A549 (cell line): ENCODE measurements at places on chromosomes 12 and 14. TPM values are rescaled to one million over a fixed set of nuclear protein-coding genes. Genes with fewer than 3 reads are reported as not detected.

DNA sequence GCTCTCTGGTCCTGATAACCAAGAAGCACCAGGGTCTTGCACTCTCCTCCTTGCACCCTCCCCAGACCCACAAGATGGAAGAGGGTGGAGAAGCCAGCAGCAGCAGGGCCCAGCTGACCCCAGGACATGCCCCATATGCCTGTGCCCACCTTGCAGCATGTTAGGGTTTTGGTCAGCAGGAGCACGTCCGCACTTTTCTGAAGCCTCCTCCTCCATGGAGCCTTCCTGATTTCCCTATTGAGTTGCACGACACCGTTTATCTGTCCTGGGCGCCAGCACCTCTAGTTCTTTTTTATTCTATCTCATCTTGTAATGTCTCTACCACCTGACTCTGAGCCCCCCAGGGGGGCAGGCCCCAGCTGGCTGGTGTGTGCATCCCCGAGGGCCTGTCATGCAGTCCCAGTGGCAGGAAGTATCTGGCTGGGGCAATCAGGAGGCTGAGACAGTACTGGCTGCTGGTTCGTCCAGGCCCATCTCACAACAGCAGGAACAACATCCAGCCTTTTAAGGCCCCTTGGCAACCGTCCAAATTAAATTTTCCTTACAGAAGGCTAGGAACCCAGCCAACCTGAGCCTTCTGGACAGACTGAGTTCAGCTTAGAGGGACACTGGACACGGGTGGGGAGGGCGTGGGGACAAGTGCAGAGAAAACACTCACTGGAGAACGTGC is 39.6 kb downstream of the CCDC85C start:
- no peak for DNase-seq

GRCh38 chr12:49091056-49091835 is 3.4 kb downstream of the DHH start:
- no peak for DNase-seq

ARL1 gene
- 70.3 to 76.8 TPM (median 70.8 TPM) in 3 replicates for polyA plus RNA-seq

DNA sequence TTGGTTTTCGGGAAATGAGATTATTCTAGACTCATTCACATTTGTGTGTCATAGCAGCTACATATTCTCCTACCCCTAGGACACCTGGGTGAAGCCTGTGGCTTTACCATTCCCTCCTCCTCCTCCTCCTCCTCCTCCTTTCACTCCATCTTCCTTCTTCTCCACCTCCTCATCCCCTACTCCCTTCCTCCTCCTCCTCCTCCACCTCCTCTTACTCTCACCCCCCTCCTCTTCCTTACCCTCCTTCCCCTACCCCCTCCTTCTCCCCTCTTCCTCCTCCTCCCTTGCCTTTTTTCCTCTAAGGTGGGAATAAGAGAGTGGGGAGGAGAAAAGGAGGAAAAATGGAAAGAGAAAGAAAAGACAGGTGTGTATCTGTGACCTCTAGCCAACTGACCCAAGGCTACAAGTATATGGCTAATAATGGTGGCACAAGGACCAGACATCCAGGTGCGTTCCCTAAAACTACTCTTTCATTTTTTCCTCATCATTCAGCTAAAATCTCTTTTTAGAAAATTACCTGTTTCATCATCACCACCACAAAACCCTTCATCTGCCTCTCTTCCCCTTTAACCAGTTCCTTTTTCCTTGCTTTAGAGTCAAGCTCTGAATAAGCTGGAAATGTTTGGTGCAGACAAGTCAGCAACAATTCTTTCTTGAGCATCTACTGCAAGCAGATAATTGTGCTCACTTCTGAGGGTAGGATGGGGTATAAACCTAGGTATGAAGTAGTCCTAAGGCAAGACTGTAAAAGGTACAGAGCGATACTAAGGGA is 149.8 kb upstream of the FOXN3 start:
- DNase-seq: no peak

RILPL1 gene
- 7.0 to 8.7 TPM (median 8.0 TPM) in 3 replicates for polyA plus RNA-seq

- no peak for DNase-seq
These were observed 23.4 kb downstream of the CACNA1C start for GRCh38 chr12:2076196-2076570.

- DNase-seq: no peak
These were observed 17.6 kb downstream of the PHLDA1 start for GRCh38 chr12:76014007-76014406.

GRCh38 chr12:13099066-13099843 is 4.2 kb downstream of the GSG1 start:
- DNase-seq: no peak

SOX5 gene
- polyA plus RNA-seq: not detected in 3 replicates

GRCh38 chr12:61254225-61254624 is 1006.0 kb upstream of the USP15 start:
- no peak for DNase-seq

DEPDC4 gene
- polyA plus RNA-seq: 2.1 to 2.8 TPM (median 2.3 TPM) in 3 replicates

NRL gene
- 0.84 to 0.93 TPM (median 0.88 TPM) in 3 replicates for polyA plus RNA-seq

DNA sequence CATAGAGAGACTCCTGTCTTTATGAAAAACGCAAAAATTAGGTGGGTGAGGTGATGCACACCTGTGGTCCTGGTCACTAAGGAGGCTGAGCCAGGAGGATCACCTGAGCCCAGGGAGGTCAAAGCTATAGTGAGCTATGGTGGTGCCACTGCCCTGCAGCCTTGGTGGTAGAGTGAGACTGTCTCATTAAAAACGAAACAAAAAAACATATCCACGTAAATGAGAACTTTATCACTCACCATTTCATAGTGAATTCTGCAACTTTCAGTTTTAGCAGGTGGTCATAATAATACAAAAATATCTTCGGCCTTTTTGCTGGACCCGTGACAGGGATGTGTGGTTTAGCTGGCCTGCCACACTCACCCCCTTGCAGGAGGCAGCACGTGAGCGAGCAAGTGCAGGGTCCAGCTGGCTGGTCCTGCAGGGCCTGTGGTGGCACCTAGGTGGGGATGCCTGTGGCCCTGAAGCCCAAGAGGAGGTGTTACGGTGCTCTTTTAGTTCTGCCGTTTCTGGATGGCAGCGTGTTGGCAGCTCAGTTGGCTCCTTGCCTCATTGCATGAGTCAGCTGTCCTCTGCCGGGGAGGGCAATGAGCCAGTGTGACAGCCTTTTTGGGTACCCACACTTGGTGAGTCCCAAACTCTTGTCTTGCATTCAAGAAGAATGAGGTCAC is 1330.7 kb upstream of the TMEM132C start:
- DNase-seq: no peak

IL31 gene
- not detected in 3 replicates for polyA plus RNA-seq

GRCh38 chr12:6329703-6330064 is 12.2 kb downstream of the TNFRSF1A start:
- no peak for DNase-seq

DNA sequence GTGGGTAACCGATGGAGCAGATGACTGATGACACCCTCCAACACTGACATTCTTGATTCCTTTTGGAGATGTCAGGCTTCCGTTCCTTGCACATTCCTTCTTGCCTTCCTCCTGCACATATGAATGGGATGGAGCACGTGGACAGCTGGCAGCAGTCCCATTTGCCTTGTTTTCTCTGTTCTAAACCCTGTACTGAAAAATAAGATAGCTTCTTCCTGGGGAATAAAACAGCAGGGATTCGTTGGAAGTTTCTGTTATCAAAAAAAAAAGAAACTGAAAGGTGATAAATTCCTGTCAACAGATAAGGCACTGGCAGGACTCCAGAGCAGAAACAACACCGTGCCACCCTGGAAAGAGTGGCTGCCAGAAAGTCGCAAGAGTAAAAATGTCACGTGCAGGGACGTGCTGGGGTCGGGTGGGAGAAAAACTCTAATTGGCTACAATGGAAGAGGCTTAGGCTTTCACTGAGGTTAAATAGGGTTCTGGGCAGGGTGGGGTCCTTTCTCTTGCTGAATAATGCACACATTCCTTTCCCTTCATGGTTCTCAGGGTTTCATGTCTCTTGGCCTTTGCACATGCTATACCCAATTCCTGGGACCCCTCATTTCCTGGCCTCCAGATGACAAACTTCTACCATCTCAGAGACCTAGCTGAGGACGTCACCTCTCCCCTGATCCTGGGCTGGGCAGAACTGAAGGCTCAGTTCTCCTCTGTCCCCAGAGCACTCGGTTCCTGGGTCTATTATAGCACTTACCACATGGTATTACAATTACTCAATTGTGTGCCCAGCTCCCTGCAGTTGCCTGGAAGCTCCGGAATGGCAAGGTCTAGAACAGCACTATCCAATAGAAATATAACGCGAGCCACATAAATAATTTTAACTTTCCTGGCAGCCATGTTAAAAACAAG is 7.0 kb upstream of the NUAK1 start:
- DNase-seq: no peak

DNAJC22 gene
- polyA plus RNA-seq: 18.0 to 22.6 TPM (median 20.0 TPM) in 3 replicates

GRCh38 chr12:49301760-49302159 is 6.8 kb downstream of the PRPH start:
- no peak for DNase-seq

DNA sequence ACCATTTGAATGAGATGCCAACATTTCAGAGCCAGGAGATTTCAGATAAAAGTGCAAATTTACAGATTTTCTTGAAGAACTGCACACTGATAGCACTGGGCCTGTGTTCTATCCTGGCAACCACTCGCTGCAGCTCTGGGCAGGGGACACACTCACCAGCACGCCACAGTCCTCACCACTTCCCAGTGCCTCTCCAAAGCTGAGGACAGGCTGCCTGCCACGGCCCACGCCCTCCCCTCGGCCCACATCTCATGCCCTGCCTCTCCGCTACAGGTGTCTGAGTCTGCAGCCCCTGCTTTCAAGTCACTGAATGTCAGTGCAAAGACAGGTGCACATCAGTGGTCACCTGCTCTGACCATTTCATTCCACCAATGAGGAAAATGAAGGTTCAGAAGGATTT is 12.7 kb downstream of the CAMKK2 start:
- no peak for DNase-seq

NRXN3 gene
- 2.1 to 2.3 TPM (median 2.1 TPM) in 3 replicates for polyA plus RNA-seq

CRY1 gene
- 14.9 to 16.1 TPM (median 15.8 TPM) in 3 replicates for polyA plus RNA-seq

- no peak for DNase-seq
These were observed 2.5 kb downstream of the SSPN start for GRCh38 chr12:26197832-26198231.

DNA sequence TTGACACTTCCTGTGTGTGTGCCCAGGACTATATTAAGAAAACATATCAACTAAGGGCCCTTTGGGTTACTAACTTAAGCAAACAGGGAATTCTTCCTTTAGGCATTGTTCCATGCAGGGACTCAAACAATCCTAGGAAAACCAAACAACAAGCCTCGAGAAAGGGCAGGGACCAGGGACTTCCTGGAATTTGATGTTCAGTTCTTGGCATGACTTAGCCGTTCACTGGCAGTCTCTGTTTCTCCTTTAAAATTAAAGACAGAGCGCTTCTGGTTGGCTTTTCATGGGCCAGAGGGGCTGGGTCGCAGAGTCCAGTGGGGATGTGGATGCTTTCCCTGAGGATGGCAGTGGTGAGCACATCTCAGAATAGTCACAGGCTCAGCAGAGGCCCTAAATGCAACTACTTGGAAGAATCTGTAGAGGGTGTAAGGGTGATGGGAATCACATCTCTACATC is 35.2 kb downstream of the RNFT2 start:
- DNase-seq: peak; percentile 28

DNA sequence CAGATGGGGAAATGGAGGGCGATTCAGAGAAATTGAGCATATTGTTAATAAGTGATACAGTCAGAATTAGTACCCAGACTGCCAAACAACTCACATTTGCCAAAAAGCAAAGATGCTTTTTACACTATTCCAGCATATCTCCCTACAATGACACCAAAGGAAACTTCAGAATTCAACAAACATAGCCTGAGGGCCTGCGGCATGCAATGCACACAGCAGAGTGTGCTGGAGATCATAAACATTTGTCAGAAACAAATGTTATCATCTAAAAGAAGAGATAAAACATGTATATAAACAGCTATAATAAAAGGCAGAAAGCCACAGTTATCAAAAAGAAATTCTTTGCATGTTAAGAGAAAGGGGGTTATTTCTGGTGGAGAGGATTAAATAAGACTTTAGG is 20.1 kb upstream of the GARIN6 start:
- DNase-seq: no peak

DNA sequence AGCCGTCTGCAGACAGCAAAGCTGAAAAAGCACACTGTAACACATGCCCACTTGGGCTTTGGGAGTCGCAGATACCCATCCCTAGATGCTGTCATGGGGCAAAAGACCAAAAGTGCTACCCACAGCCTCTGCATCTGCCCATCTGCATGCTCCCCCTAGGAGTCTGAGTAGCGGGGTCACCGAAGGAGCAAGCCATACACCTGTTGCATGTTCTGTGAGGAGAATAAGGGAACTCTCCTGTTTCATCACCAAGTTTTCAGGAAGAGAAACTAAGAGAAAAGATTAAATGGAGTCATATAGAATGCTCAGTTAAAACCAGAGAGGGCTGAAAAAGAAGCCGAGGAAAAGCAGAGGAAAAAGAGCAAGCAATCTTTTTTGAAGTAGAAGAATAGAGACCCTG is 13.7 kb upstream of the ST8SIA1 start:
- DNase-seq: no peak

GRCh38 chr14:69005432-69006148 is 26.5 kb upstream of the ACTN1 start:
- peak; percentile 86 for DNase-seq

SLC6A15 gene
- 1.5 to 2.3 TPM (median 1.9 TPM) in 3 replicates for polyA plus RNA-seq

CD163L1 gene
- polyA plus RNA-seq: 0.22 to 0.34 TPM (median 0.22 TPM) in 3 replicates

CTSG gene
- not detected in 3 replicates for polyA plus RNA-seq

LIN7A gene
- 0.21 to 0.23 TPM (median 0.21 TPM) in 3 replicates for polyA plus RNA-seq

GRCh38 chr12:70966996-70967790 is 46.7 kb upstream of the PTPRR start:
- DNase-seq: no peak

GLI1 gene
- polyA plus RNA-seq: 13.0 to 13.5 TPM (median 13.1 TPM) in 3 replicates

GRCh38 chr12:61810486-61810885 is 449.7 kb upstream of the USP15 start:
- DNase-seq: no peak

CLEC4D gene
- polyA plus RNA-seq: not detected in 3 replicates

- no peak for DNase-seq
These were observed 163.1 kb upstream of the IFNG-AS1 start for GRCh38 chr12:67826148-67826547.

DNA sequence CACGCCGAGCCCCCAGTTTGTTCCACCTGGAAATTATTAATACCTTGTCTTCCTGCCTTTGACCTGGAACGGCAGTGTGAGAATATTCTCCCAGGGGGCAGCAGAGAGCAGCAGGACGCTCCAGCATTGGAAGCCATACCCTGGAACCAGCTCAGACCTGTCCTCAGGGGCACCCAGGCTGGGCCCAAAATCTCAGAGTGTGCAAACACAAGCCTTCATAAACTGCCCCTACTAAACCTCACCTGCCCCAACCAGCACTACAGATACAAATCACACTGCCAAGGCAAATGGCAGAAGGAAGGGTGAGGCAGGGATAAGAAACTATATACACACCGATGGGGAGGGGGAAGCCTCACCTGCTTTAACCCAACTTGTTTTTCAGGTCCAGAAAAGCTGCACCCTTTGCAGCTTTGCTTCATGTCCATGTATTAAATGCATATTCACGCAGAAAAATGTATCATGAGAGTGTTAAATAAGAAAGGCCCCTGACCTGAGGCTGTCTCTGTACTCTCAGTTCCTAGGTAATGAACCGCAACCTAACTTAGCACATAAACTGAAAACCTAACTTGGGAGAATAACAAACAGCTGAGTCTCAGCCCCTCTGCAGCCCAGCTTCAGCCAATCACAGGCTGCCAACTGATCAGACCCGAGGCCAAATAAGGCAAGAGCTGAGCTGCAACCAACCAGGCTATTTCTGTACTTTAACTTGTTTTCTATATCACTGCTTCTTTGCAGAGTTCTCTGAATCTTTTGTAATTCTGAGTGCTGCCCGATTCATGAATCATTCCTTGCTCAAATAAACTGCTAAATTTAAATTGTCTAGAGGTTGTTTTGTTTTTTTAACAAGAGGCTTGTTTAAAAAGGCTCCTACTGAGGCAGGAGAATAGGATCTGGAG is 130.1 kb downstream of the SPTSSA start:
- DNase-seq: peak; percentile 36

- DNase-seq: peak; percentile 61
These were observed at the start of gene SMAGP for GRCh38 chr12:51270067-51270950. Gene SMAGP, minus strand, starts transcription at chr12:51270415. Its CDS starts 1,137 bp downstream, at chr12:51269278.
